ENCODE measurements at places on chromosomes 6 and 20. TPM values are rescaled to one million over a fixed set of nuclear protein-coding genes. Genes with fewer than 3 reads are reported as not detected.

Gene JPH2
- total RNA-seq: 21.4 TPM

Gene STMND1
- 0.32 TPM for total RNA-seq

Gene CCHCR1
- 15.7 TPM for total RNA-seq

Gene C6orf52
- total RNA-seq: not detected

Gene GRIK2
- 1.5 TPM for total RNA-seq

Gene STXBP5
- total RNA-seq: 108 TPM

Gene LY6G6C
- not detected for total RNA-seq

Gene LRRC1
- total RNA-seq: 1.1 TPM

Gene FOXQ1
- 1.5 TPM for total RNA-seq

Gene CPNE5
- 0.12 TPM for total RNA-seq

Gene SPATS1
- total RNA-seq: not detected

Gene BFSP1
- total RNA-seq: 2.3 TPM

Gene LY6G6F
- total RNA-seq: not detected

Gene MANEA
- total RNA-seq: 18.5 TPM

Gene LEMD2
- 61.5 TPM for total RNA-seq

Gene IRAK1BP1
- total RNA-seq: 8.4 TPM

Gene TRIM15
- not detected for total RNA-seq

Gene LKAAEAR1
- total RNA-seq: not detected

Gene WFDC10B
- total RNA-seq: 0.32 TPM

Gene RNF182
- total RNA-seq: 15.4 TPM

Gene VSX1
- not detected for total RNA-seq

Gene LIME1
- 4.5 TPM for total RNA-seq

Gene SEC23B
- 39.6 TPM for total RNA-seq

Gene ELOVL2
- 0.65 TPM for total RNA-seq

Gene NKX2-4
- total RNA-seq: not detected

Gene MOCS1
- total RNA-seq: 12.2 TPM

Gene GLP1R
- not detected for total RNA-seq

Gene OPN5
- total RNA-seq: not detected

Gene OR2J2
- total RNA-seq: not detected

Gene SLC17A3
- not detected for total RNA-seq

All from hair follicle dermal papilla cell (primary cell).